NCI-H2081 treated with DMSO at 0.1 percent for 48 hours (cell line): ENCODE measurements at places on chromosomes 2 and 18.

GRCh38 chr18:79931475-79931874, 20.0 kb downstream of the SLC66A2 start:
- no peak for DNase-seq

GRCh38 chr2:232455426-232456255, at the start of gene ALPI:
Gene ALPI, plus strand, starts transcription at chr2:232456153. Its CDS starts 47 bp downstream, at chr2:232456200.
- no peak for DNase-seq

DNA sequence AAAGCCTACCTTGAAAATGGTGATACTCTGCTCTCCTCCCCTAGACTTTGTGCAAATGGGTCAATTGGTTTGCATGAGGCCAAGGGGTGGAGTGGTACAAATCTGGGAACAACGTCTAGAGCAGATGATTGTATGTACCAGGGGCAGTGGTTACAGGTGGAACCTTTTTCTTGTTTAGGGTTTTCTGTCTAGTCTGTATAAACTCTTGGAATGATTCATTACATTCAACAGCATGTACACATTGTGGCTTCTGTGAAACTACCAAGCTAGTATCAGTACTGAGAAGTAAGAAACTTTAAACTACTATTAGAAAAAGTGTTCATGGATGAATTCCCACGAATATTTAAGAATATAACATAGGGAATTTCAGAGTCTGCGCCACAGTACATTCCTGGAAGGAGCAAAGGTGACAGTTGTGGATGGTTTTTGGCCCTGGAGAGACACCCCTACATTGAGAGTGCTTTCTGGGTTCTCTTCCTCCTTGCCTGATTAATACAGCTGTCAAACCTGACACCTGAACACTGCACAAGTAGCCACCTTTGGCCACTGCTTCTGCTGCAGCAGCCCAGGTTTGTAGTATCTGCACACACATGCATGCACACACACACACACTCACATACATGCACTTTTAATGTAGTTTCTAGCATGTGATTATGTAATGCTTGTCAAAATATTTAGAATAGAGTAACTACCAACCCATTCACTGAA, 30.0 kb downstream of the CFAP221 start:
- DNase-seq = no peak

DNA sequence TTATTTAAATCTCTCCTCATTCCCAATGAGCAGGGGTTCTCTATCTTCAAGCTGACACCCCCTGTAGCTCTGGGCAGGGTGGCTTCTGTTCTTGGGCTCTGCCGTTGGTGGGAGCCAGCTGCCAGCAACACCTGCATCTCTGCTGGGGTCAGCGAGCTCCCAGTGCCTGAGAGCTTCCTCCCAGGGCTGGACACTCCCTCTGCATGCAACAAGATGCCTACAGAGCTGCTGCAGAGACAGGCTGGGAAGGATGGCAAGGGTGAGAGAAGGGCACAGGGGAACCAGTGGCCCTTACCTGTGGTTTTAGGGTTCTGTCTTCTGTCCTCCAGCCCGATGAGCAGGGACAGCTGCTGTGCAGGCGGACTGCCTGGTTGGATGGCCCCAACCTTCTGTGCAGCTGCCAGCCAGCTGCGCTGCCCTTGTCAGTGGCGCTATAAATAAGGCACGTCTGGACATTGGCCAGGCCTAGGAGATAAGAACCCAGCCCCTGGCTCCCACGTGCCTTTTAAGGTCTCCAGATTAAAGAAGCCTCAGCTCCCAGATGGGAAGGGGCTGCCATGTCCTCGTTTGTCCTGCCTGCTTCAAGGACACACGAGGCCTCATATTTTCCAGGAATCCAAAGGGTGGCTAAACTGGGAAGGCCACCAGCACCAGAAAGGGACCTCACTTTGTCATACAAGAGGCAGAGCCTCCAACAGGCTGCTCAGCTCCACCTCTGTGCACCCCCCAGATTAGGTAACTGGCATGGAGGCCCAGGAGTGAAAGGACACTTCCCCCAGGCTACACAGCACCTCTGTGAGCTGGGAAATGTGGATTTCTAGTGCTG, 39.5 kb upstream of the FHL2 start:
- DNase-seq = no peak
